ENCODE measurements at places on chromosomes 1 and 21. TPM values are rescaled to one million over a fixed set of nuclear protein-coding genes. Genes with fewer than 3 reads are reported as not detected.

DNA sequence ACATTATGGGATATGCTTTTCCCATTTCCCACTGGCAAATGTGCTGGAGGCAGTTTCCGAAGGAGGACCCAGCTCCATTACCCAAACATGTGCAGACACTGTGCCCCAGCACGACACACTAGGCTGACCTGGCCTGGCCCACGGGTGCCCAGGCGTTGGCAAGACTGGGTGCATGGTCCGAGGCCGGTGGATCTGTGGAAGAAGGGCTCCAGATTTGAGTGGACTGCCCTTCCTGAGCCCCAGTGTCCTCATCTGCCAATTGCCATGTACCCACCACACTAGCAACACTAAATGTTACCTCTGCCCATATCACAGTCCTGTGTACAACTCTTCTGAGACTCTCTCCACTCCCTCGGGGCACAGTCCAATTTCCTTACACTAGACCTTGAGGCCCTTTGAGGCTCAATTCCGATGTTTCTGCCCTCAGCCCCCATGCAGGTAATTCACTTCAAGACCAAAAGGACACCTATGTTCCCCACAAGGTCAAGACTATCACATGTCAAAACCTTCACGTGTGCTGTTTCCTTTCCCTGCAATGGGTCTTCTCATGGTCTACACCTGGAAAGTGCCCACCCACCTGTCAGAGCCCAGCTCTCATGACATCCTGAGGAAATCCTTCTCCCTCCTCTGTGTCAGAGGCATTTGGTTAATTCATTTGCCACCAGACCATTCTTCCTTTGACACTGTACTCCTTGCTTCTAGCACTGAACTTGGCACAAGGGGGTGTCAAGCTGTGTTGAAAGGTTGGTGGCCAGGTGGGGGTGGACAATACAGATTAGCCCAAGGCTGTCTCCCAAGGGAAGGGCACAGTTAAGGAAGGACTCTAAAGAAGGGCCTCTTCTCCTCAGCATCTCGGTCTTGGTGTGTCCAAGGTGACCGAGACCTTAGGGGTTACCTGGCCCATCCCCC, 124.9 kb downstream of the DMRTB1 start:
- no peak for DNase-seq

Gene C8A
- not detected for total RNA-seq

GRCh38 chr1:50920409-50920808, 39.7 kb downstream of the FAF1 start:
- no peak for DNase-seq

Gene THRAP3
- total RNA-seq: 77.0 TPM

Gene AUNIP
- total RNA-seq: 5.1 TPM

DNA sequence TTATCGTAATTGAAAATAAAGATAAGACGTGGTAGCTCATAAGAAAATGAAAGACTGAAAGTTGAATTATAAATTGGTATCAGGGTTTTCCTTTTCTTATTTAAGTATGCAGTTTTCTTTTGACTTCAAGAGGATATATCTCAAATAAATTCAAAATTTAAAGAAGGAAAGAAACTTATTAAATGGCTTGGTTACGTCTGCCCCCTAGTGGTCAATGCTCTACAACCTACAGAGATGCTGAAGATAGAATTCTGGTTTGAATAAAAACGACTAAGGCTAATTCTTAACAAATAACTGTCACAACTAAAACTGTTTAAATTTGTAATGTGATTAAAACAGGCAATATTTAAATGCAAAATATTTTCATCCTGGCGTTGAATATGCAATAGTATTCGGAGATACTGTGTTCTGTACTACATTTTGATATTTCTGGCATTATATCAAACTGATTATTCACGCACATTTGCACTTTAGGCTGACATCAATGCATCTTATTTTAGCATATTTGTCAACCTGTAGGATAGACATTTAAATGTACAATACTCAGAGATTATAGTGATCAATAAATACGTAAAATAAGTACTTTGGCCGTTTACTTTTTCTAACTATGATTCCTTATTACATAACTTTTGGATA, 26.8 kb downstream of the IFI44 start:
- DNase-seq: peak; percentile 37

DNA sequence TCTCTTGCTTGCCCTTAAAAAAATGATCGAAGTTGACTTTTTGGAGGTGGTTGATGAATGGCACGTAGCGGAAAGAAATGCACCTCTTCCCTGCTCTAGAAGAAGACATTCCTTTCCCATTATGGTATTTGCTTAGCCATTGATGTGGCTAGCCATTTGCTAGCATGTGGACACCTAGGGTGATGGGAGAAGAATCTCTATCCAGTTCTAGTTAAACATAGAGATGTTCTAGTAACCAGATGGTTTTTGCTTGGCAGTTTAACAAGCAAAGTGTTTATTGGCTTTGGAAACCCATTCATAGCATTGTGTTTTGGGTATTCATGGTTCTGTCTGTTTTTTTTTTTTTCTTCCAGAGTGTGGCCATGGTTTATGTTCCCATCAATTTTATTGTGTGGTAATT, 78.9 kb downstream of the KCNJ6 start:
- no peak for DNase-seq

DNA sequence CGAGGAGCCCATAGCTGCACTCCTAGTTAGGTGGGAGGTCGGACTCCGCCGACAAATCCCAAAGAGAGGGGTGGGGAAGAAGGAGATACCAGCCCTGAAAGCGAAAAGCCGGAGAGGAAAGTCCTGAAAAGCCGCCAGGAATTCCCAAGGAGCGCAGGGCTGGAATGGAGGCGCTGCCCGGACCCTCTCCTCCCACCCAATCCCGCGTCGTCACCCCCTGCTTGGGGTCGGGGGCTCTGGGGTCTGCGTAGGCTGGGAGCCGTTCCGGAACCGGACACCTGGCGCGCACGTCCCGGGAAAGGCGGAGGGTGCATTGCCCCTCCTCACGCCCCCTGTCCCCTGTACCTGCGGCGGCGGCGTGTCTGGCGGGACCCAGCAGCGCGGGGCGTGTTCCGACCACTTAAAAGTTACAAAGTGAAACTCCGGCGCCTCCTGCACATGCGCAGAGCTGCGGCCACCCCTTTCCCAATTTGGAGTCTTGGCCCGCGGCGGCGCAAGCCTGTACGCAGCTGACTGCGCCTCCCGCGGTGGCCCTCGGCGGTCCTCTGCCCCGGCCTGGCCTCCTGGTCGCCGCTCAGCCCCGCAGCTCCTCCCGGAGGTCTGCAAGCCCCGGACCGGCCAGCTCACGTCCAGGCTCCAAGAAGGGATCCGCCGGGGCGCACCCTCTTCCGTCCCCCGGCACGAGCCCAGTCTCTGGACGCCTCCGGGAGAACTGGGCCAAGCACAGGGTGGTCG, at the start of gene TMEM63A:
Gene TMEM63A (minus strand): TSS at position 422 of the 735 bp plus-strand sequence. CDS start 4,800 bp downstream, outside the sequence.
- peak; percentile 66 for DNase-seq

Gene CD48
- total RNA-seq: not detected

DNA sequence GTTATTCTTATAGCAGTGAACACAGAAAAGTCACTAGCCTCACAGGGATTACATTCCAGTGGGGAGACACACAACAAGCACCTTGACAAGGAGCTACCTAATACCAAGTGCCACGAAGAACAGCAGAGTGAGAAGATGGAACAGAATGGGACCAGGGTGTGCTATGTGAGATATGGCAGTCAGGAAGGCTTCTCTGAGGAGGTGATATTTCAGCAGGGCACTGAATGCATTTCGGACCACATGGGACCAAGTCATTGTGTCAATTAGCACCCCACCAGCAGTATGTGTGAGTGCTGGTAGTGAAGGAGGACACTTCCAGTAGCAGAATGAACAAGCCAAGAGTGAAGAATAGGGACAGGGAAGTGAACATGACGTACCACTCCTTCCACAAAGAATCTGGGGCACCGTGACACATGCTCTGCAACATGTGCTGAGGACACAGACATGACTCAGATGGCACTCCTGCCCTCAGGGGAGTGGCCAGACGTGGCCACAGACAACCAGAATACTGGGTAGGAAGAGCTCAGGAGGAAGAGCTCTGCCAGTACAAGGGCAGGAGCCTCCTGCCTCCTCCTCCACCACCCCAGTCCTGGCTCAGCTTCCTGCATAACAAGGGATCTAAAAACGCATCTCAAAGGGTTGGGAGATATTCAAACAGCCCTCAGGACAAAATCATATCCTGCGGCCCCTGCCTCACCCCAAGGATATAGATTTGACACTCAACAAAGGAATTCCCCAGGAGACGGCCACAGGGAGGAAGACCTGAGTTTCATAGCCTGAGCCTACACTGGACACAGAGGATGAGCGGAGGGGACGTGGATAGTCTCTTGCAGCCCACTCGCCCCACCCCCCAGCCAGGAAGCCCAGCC, 102.5 kb downstream of the TRABD2B start:
- peak; percentile 90 for DNase-seq

DNA sequence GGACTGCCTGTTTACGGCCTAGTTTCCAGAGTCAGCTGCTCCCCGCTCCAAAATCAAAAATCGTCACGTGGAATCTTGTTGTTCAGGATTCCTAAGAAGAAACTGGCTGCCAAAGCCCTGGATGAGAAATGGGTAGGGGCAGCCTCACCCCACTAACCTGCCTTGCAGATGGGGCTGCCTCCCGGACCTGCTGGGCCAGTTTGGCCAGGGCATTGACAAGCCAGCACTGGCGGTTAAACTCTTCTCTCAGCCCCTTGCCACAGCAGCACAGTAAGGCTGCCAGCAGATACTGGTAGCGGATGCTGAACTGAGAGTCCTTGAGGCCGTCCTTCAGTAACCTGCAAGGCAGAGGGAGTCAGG, 31.6 kb upstream of the PPP1R15B start:
- peak; percentile 79 for DNase-seq

DNA sequence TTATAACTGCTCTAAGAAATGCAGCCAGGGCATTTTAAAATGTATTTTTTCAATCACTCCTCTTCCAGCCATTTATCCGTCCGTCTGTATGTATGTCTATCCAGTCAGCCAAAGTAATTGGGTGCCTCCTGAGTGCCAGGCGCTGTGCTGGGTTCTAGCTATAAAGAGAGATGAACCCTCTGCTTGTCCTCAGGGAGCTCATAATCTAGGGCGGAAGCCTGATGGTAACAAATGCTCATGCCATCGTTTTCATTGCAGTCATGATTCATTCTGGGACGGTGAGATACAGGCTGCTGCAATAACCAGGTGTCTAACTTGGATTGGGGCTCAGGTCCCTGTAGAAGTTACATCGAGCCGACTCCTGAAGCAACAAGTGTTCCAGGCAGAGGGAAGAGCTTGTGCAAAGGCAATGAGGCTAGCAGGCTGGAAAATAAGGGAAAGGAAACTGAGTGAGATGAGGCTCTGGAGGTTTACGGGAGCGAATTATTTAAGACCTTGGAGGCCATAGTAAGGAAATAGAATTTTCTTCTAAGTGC, 11.6 kb downstream of the IFI6 start:
- DNase-seq: no peak

Gene B3GALT5
- not detected for total RNA-seq

GRCh38 chr1:115630342-115630741, 11.4 kb upstream of the VANGL1 start:
- no peak for DNase-seq

DNA sequence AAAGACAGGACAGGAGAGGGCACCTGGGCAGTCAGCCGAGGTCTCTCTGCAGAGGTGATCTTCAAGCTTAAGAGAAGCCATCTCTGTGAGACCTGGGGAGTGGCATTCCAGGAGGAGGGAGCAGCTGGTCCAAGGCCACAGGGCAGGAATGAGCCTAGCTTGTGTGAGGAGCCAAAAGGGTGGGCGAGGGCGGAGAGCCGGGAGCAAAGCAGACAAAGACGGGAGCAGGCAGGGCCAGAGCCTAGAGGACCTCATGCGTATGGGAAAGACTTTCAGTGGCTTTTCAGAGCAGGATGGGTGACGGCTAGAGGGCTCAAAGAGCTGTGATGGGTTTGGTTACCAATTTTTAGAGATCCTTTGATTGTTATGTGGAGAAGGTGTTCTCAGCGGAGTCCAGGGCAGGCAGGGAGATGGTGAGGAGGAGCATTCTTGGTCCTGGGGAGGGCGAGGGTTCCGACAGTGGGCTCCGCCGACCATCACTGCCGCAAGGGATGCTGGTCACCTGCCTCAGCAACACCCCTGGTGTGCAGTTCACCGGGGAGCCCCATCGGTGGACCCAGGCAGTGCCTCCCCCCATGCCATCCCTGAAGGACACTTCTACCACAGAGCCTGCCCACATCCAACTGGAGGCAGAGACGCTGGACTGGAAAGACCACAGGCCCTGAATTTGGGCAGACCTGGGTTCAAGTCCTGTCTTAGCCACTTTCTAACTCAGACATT, 122.9 kb upstream of the IRF2BP2 start:
- DNase-seq: no peak

Gene CNN3
- total RNA-seq: 136 TPM

DNA sequence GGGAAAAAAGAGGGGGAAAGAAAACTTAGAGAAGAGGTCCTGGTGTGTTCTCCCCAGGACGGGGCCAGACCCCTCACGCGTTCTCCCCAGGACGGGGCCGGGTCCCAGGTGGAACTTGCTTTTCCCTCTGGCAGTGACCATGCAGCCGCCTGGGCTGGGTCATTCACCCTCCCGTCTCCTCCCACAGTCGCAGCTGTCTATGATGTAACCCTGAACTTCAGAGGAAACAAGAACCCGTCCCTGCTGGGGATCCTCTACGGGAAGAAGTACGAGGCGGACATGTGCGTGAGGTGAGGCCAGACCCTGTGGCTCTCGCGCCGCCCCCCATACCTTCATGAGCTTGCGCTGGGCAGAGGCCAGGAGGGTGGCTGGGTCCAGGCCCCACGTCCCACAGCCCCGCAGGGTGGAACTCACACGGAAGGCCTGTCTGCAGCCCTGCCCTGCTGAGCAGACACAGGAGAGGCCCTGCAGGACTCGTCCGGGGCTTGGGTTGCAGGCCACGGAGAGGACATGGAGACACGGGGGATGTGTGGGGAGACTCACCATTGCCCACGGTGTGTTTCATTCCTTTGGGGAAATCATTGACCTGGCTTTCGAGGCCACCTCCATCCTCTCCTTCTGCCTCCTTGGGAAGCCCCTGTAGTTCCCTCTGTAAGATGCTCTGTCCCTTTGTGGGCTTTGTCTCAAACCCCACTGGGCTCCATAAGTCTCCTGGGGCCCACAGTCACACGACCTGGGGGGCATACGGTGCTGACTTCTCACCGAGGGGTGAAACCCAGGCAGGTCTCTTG, 40.7 kb upstream of the TRAPPC10 start:
- no peak for DNase-seq

GRCh38 chr1:169466259-169467230, 19.2 kb downstream of the SLC19A2 start:
- DNase-seq: peak; percentile 23

DNA sequence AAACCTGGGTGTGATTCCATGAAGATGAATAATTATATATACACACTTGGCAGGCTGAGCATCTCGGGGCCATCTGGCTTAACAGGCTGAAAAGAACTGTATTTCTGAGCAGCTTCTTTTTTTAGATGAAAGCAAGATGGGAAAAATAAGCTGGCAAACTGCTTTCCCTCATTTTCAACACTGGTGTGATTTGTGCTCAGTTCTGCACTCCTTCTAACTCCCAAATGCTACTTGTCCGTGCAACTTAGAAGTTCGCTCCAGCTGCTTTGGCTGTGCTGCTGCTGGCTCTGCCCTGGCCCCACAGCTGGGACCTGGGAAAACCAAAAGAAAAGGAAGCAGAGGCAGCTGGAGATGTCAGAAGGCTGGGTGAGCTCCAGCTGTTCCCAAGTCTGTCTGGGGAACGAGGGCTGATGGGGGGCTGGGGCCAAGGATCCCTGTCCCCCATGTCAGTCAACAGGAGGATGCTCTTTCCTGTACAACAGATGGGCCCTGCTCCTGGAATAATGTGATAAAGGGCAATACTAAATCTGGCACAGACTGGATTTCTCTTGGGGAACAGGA, 44.9 kb downstream of the PAFAH2 start:
- no peak for DNase-seq
